ENCODE measurements at places on chromosomes 6 and 20. TPM values are rescaled to one million over a fixed set of nuclear protein-coding genes. Genes with fewer than 3 reads are reported as not detected.

DNA sequence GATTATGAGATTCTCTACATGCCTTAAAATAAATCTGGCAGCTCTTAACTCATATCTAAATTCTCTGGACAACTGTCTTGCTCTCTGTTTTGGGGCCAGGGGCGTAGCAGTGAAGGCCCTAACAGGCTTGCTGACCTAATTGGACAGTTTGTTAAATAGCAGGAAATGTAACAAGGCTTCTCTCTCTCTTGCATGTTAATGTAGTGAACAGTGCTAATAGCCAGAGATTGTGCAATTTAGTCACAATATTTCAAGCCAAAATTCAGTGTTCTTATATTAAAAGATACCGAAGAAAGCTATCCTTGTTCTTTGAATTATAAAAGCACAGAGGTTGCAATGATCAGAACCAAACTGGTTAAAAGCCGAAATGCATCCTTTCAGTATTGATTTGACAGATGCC lies 3.0 kb downstream of the PPP1R3D start:
- H3K27me3 ChIP-seq, result no peaks in the 10 kb centered on the region
- no peaks in the 10 kb centered on the region for H3K36me3 ChIP-seq
- H3K27ac ChIP-seq, result no peak overlapping the region
- H3K4me3 ChIP-seq, result no peak overlapping the region
- DNase-seq, result no peak

The HAO1 gene
- total RNA-seq, result not detected

DNA sequence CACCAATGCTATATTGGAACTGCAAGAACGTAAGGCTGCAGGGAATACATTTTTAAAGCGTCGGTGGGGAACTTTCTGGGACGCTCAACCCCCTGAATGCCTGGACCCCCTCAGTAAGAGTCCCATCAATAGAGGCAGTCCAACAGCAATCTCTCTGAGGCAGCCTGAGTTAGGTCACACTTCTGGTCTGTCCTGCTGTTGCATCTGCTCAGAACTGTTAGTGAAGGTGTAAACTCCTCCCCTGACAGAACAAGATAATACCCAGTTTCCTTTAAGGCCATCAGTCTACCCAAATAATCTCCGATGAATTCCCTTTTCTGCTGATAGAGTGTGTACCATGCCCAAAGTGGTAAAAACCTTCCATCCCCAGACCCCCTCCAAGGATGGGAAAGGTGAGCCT lies 1.1 kb upstream of the RNGTT start:
- no peak for DNase-seq
- H3K27ac ChIP-seq, result peak overlapping the region; percentile 58
- H3K27me3 ChIP-seq, result no peaks in the 10 kb centered on the region
- peaks cover 17% of the 10 kb centered on the region for H3K4me1 ChIP-seq
- H3K36me3 ChIP-seq, result no peaks in the 10 kb centered on the region
- peak overlapping the region; percentile 97 for H3K4me3 ChIP-seq

GRCh38 chr6:143058987-143059386 lies 1.7 kb upstream of the AIG1 start:
- H3K27ac ChIP-seq, result no peak overlapping the region
- H3K4me3 ChIP-seq, result no peak overlapping the region
- peaks cover 14% of the 10 kb centered on the region for H3K4me1 ChIP-seq
- no peaks in the 10 kb centered on the region for H3K27me3 ChIP-seq

DNA sequence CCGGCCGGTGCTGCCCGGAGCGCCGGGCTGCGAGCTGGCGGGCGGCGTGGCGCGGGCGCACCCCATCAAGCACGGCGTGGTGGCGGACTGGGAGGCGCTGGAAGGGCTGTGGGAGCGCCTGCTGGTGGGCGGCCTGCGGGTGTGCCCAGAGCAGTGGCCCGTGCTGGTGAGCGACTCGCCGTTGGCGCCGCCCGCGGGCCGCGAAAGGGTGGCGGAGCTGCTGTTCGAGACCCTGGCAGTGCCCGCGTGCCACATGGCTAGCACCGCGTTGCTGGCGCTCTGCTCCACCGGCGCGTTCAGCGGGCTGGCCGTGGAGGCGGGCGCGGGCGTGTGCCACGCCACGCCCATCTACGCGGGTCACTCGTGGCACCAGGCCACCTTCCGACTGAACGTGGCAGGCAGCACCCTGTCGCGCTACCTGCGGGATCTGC lies 517 bp downstream of the ACTL10 start:
- peaks cover 33% of the 10 kb centered on the region for H3K4me1 ChIP-seq
- peak overlapping the region; percentile 77 for H3K4me3 ChIP-seq
- H3K27ac ChIP-seq, result peak overlapping the region; percentile 43
- peak; percentile 35 for DNase-seq
- H3K36me3 ChIP-seq, result no peaks in the 10 kb centered on the region
- no peaks in the 10 kb centered on the region for H3K27me3 ChIP-seq

DNA sequence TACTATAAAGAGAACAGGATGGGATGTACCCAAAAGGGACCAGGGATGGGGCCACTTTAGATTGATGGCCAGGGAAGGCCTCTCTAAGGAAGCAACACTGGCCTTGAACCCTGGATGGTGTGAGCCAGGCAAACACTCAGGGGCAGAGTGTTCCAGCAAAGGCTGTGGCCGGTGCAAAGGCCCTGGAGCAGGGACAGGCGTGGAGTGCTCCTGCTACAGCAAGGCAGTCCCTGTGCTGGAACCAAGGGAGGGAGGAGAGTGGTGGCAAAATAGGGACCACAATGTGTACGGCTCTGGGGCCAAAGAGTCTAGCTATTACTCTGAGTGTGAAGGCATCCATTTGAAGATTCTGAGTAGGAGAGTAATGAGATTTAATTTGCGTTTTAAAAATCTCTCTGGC lies 131.6 kb downstream of the BMP7 start:
- H3K27ac ChIP-seq, result no peak overlapping the region
- no peaks in the 10 kb centered on the region for H3K4me1 ChIP-seq
- no peaks in the 10 kb centered on the region for H3K27me3 ChIP-seq
- no peak for DNase-seq

- no peaks in the 10 kb centered on the region for H3K27me3 ChIP-seq
- DNase-seq, result no peak
- H3K27ac ChIP-seq, result no peak overlapping the region
- no peaks in the 10 kb centered on the region for H3K36me3 ChIP-seq
These were observed 17.1 kb downstream of the REPS1 start for GRCh38 chr6:138970856-138971425.

The TPBG gene
- total RNA-seq, result not detected

GRCh38 chr6:166097914-166098522 lies 69.6 kb downstream of the TBXT start:
- H3K36me3 ChIP-seq, result no peaks in the 10 kb centered on the region
- H3K27ac ChIP-seq, result no peak overlapping the region
- no peaks in the 10 kb centered on the region for H3K4me1 ChIP-seq
- H3K27me3 ChIP-seq, result no peaks in the 10 kb centered on the region

The OR2H1 gene
- total RNA-seq, result not detected

DNA sequence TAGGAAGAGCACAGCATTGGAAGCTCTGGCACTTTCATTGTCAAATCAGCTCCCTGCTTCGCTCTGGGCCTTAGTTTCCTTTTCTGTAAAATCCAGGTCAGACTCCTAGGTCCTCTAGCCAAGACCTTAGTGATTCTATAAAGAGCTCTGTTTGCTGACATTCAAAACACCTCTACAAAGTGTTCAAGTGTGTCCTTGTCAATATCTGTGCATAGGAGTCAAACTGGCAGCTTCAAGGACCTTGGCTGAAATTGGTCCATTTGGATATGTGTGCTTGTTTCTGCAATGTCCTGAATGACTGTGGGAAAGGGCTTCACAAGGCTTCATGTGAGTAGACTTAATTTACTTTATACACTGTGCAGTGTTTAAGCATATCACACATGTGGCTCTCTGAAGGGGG lies 73.9 kb upstream of the ENPP5 start:
- no peak overlapping the region for H3K4me3 ChIP-seq
- DNase-seq, result no peak
- H3K27ac ChIP-seq, result no peak overlapping the region
- H3K36me3 ChIP-seq, result no peaks in the 10 kb centered on the region
- no peaks in the 10 kb centered on the region for H3K27me3 ChIP-seq

DNA sequence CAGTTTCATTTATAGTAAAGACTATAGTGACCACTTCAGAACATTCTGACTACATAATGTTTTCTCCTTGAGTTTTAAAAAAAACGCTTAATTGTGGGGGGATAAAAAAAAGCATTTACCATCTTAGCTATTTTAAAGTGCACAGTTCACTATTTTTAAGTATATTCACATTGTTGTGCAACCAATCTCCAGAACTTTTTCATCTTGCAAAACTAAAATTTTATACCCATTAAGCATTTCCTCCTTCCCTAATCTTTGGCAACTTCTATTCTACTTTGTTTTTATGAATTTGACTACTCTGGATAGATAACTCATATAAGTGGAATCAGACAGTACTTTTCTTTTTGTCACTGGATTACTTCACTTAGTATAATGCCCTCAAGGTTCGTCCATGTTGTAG lies 62.3 kb downstream of the FKBP5 start:
- H3K4me1 ChIP-seq, result peaks cover 31% of the 10 kb centered on the region
- no peak overlapping the region for H3K4me3 ChIP-seq
- peaks cover 6% of the 10 kb centered on the region for H3K36me3 ChIP-seq
- H3K27me3 ChIP-seq, result no peaks in the 10 kb centered on the region
- no peak overlapping the region for H3K27ac ChIP-seq
- no peak for DNase-seq

GRCh38 chr6:44432227-44432626 lies 44.7 kb downstream of the CDC5L start:
- no peak for DNase-seq
- H3K4me1 ChIP-seq, result no peaks in the 10 kb centered on the region
- H3K27me3 ChIP-seq, result no peaks in the 10 kb centered on the region
- H3K36me3 ChIP-seq, result peaks cover 8% of the 10 kb centered on the region
- H3K4me3 ChIP-seq, result no peak overlapping the region
- no peak overlapping the region for H3K27ac ChIP-seq

GRCh38 chr6:41189967-41190366 lies 11.0 kb downstream of the TREML2 start:
- no peaks in the 10 kb centered on the region for H3K27me3 ChIP-seq
- DNase-seq, result no peak
- no peak overlapping the region for H3K27ac ChIP-seq
- H3K4me3 ChIP-seq, result no peak overlapping the region
- no peaks in the 10 kb centered on the region for H3K36me3 ChIP-seq
- peaks cover 38% of the 10 kb centered on the region for H3K4me1 ChIP-seq

GRCh38 chr6:35725081-35725708 lies 11.6 kb upstream of the ARMC12 start:
- H3K27me3 ChIP-seq, result no peaks in the 10 kb centered on the region
- no peak overlapping the region for H3K4me3 ChIP-seq
- peaks cover 70% of the 10 kb centered on the region for H3K4me1 ChIP-seq
- no peaks in the 10 kb centered on the region for H3K36me3 ChIP-seq
- H3K27ac ChIP-seq, result no peak overlapping the region
- DNase-seq, result no peak

The BPIFA1 gene
- total RNA-seq, result not detected

The SLC22A16 gene
- total RNA-seq, result not detected

DNA sequence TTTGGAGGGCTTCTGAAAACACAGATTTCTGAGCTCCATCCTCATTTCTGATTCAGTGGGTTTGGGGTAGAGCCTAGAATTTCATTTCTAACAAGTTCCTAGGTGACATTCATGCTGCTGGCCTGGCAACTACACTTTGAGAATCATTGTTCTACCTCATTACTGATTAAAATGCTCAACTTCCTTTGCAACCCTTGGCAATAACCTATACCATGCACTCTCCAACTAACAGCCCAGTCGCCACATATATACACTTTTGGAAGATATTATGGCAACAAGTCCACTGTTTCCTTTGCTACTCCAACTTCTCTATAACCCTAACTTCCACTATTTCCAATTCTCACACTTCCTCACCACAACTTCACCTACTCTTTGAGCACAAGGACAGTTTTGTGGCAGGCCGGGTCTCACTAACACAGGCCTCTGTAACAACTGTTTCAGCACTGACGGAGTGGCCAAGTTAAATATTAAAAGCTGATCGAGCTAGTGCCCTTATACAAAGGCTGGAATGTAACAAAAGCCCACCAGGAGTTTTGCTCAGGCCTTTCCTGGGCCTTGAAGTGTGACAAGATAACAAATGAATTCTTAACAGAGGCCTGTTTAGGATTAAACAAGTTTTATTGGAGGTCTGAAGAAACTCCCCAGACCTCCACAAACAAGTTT lies 32.1 kb upstream of the RAB23 start:
- no peak for DNase-seq
- no peak overlapping the region for H3K4me3 ChIP-seq
- no peak overlapping the region for H3K27ac ChIP-seq
- no peaks in the 10 kb centered on the region for H3K4me1 ChIP-seq
- no peaks in the 10 kb centered on the region for H3K36me3 ChIP-seq

- H3K27ac ChIP-seq, result no peak overlapping the region
- H3K4me3 ChIP-seq, result no peak overlapping the region
- no peaks in the 10 kb centered on the region for H3K4me1 ChIP-seq
- no peaks in the 10 kb centered on the region for H3K27me3 ChIP-seq
- no peak for DNase-seq
- H3K36me3 ChIP-seq, result no peaks in the 10 kb centered on the region
These were observed 225.5 kb downstream of the SOD2 start for GRCh38 chr6:159467473-159468041.

The LY6G6F gene
- not detected for total RNA-seq

DNA sequence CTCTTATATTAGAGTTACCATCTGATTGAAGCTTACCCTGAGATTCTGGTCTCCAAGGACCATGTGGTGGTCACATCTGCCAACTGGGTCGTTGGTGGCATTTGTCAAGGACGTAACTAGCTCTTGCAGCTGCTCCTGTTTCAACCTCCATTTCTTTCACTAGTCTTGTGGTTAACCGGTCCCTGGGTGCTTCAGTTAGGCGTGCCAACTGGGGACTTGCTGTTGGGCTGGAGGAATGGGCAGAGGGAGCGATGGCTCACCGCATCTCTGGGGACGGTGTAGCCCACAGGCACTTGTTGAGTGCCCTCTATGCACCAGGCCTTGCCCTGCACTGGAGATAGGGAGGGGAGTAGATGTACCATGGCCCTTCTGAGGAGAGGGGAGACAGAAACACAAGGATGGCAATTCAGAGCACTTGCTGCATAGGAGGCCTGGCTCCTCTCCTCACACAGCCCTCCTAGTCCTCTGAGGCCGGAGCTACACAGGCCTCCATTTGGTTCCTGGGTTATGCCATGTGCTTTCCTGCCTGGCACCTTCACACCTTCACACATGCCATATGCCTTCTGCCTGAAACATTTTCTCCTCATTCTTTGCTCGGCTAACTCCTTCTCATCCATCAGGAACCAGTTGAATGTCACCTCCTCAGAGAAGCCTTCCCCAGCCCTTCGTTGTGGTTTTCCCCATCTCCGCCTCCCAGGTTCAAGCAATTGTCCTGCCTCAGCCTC lies 20.0 kb upstream of the ASXL1 start:
- no peak for DNase-seq
- no peaks in the 10 kb centered on the region for H3K27me3 ChIP-seq
- no peaks in the 10 kb centered on the region for H3K36me3 ChIP-seq
- no peak overlapping the region for H3K4me3 ChIP-seq
- no peak overlapping the region for H3K27ac ChIP-seq
- H3K4me1 ChIP-seq, result peaks cover 17% of the 10 kb centered on the region

- H3K36me3 ChIP-seq, result peaks cover 34% of the 10 kb centered on the region
- H3K4me3 ChIP-seq, result peak overlapping the region; percentile 57
- DNase-seq, result no peak
- no peak overlapping the region for H3K27ac ChIP-seq
- no peaks in the 10 kb centered on the region for H3K27me3 ChIP-seq
These were observed 2.2 kb downstream of the LEMD2 start for GRCh38 chr6:33786736-33787135.

The DUSP15 gene
- total RNA-seq, result not detected

The MUC21 gene
- not detected for total RNA-seq

- H3K27ac ChIP-seq, result no peak overlapping the region
- no peaks in the 10 kb centered on the region for H3K36me3 ChIP-seq
- H3K4me3 ChIP-seq, result no peak overlapping the region
- no peaks in the 10 kb centered on the region for H3K27me3 ChIP-seq
- DNase-seq, result no peak
These were observed 43.8 kb downstream of the TAF4 start for GRCh38 chr20:62021793-62022385.

The PDE7B gene
- 0.24 TPM for total RNA-seq

GRCh38 chr6:169185011-169185521 lies 68.6 kb downstream of the THBS2 start:
- H3K4me1 ChIP-seq, result no peaks in the 10 kb centered on the region
- DNase-seq, result no peak
- H3K27me3 ChIP-seq, result no peaks in the 10 kb centered on the region
- H3K27ac ChIP-seq, result no peak overlapping the region
